ENCODE measurements at places on chromosomes 3 and 15. TPM values are rescaled to one million over a fixed set of nuclear protein-coding genes. Genes with fewer than 3 reads are reported as not detected.

GRCh38 chr3:139827833-139828232 is 107.2 kb upstream of the CLSTN2 start:
- DNase-seq, result no peak

GRCh38 chr3:41198046-41198445 is 1.3 kb upstream of the CTNNB1 start:
- no peak for DNase-seq

DNA sequence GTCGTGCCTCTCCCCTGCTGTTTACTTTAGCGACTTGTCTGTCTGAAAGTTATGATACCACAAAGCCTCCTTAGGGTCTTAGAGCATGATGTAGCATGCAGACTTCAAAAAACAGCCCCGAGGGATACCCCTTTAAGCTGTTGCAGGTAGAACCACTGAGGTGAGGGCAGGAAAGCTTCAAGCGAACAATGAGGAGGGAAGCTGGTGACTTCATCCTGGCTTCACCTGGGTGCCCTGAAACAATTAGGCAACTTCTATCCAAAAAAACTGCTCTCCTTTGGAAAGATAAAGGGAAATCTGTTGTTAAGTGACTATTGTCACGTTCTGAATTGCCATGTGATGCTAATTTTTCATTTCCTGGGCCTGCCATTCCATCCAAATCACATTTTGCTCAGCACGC is 231.6 kb downstream of the SOX2 start:
- DNase-seq, result no peak

DNA sequence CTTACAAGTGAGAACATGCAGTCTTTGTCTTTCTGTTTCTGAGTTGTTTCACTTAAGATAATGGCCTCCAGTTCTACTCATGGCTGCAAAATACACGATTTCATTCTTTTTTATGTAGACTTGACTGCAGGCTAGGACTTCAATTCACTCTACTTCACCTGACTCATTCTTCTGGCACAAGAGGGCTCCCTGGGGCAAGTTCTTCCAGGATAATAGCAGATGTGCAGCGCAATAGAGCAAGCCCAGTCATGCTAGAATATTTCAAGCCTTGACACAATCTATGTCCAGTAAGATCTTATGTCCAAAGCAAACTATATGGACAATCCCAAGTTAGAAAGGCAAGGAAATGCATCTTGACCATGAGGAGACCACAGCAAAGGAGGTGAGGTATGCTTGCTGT is 211.7 kb upstream of the GADL1 start:
- peak; percentile 16 for DNase-seq

- no peak for DNase-seq
Observed at GRCh38 chr15:58506783-58507668, 75.2 kb downstream of the LIPC start.

DNA sequence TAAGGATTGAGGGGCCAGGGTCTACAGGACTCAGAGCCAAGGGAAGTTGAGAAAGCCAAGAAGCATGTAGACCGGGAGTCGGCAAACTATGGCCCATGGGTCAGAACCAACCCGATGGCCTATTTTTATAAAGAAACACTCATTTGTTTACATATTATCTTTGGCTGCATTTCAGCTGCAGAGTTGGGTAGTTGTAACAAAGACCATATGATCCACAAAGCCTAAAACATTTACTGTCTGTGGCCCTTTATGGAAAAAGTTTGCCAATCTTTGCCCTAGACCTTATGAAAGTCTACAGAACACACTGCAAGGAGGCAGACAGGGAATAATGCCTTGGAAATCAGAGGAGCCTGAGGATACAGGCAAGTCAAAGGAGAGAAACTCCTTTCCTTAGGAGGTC is 63.2 kb upstream of the MNS1 start:
- no peak for DNase-seq

DNA sequence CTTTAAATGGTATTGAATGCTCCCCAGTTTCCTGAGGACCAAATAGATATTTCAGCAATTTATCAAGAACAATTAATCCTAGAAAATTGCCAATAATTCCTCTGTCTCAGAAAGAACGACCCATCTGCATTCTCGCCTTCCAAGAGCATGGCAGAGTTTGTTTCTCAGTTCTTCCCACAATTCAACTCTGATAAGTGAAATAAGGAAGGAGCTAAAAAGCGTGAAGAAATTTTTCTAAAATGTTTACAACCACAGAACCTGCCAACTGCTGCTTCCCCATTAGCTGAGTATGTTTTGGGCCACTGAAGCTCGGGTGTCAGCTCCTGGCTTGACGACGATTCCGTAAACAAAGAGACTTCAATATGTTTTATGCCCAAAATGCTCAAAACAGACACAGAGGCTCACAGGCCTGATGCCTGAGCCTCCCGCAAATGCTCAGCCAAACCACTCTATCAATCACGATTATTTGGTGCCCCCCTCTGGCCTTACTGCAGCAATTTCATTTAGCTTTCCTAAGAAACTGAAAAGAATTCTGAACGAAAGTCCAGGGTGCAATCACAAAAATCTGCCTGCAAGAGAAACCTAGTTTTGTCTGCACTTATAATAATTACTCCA is 259.2 kb upstream of the CCDC54 start:
- DNase-seq, result peak; percentile 43

DNA sequence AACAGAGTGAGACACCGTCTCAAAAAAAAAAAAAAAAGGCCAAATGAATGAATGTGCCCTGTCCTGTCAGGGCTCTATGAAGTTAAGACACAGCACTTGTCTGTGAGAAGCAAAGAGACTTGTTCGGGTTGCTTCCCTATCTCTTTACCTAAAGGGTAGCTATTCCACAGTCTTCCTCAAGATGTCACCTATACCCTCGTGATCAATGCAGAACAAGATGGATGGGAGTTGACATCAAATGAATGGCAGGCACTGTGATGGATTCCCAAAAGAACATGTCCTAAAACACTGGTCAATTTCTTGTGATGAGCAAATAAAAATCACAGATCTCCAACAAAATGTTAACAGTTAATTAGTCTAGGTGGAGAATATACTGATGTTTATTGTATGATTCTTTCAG is 9.5 kb downstream of the TADA3 start:
- no peak for DNase-seq

- no peak for DNase-seq
Observed at GRCh38 chr3:52998771-52999513, 46.9 kb downstream of the SFMBT1 start.

DNA sequence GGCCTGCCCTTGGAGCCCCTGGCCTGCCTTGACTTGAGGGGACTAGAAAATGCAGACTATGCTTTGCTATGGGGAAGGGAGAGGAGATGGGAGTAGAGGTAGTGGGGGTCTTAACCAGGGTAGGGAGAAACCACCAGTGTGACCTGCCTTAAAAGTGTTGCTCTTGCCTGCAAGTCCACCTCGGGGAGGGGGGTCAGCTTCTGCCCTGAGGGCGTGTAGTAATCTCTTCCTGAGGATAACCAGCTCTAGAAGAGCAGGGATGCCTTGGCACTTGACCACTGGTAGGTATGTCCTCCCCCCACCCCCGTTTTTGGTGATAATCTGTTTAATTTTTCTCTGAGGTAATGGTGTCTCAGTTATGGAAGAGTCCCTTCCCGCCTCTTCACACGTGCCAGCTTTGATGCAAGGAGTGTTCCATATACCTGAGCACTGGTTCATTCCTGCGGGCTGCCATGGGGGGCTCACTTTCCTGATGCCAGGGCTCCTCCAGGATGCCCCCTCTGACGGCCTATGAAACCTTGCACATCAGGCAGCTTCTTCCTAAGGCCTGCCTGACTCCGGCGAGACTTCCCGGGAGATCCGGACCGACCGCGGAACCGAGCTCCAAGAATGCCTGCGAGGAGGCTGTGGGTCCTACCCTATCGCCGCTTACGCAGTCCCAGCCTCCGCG is 780 bp upstream of the P4HTM start:
- no peak for DNase-seq

GRCh38 chr3:16906682-16907081 is 21.9 kb downstream of the PLCL2 start:
- no peak for DNase-seq

- DNase-seq, result no peak
Observed at GRCh38 chr3:66227915-66228314, 7.1 kb downstream of the SLC25A26 start.

GRCh38 chr3:183487016-183487415 is 58.6 kb upstream of the MCF2L2 start:
- no peak for DNase-seq

DNA sequence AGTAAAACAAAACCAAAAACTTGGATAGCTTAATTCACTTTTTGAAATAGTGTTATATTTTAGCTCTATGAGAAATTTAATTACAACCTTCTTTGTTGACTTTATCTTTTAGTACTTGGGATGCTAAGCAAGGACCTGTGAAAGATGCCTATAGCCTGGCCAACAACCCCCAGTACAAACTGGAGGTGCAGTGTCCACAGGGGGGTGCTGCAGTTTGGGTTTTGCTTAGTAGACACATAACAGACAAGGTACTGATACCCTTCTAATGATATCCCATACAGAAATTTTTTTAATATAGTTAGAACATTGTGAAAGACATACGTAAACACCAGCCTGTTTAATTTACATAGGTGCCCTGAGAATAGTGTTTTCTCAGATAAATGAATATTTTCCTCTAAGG is 35.3 kb downstream of the CAPN7 start:
- DNase-seq, result no peak

- DNase-seq, result no peak
Observed at GRCh38 chr15:38610748-38611147, 46.1 kb upstream of the RASGRP1 start.

GRCh38 chr3:119819806-119820205 is 37.9 kb downstream of the NR1I2 start:
- no peak for DNase-seq

GRCh38 chr3:111541391-111541790 is 606 bp upstream of the CD96 start:
- no peak for DNase-seq

- no peak for DNase-seq
Observed at GRCh38 chr3:78834910-78835309, 932.9 kb downstream of the ROBO1 start.

DNA sequence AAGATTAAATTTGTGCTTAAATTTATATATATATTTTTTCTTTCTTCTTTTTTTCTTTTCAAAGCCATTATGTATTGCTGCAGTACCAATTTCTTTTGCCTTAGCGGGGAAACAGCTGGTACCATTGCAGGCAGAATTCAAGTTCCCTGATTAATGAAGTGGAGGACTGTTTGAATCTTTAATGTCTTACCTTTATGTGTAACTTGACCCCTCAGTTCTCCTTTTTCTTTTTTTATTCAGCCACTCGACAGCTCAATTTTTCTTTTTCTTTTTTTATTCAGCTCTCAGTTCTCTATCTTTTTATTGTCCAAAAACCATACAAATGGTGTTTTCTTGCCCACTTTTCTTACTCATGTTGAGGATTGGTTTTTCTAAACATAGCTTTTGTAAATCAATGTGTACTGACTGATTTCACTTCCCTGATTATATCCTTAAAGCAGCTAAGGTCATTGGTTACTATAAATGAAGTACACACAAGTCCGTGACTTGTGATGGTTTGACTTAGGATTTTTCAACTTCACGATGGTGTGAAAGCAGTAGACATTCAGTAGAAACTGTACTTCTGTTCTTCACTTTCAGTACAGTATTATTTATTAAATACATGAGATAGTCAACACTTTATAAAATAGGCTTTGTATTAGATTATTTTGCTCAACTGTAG is 22.8 kb downstream of the ATP2C1 start:
- DNase-seq, result no peak

DNA sequence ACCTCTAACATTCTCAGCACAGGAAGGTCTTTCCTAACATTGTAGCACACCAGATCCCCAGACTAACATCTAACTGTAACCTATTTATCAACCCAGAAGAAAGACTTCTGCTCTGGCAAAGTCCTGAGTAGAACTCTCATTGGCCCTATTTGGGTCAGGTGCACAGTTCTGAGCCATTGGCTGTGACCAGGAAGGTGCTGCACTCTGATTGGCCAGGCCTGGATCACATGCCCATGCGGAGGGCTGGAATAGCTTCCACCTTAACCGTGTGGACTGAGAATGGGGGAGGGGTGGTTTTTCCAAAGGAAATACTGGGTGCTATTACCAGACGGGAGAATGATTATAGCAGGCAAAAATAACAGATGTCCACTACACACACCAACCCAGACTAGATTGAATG is 11.5 kb downstream of the FEZF2 start:
- no peak for DNase-seq

DNA sequence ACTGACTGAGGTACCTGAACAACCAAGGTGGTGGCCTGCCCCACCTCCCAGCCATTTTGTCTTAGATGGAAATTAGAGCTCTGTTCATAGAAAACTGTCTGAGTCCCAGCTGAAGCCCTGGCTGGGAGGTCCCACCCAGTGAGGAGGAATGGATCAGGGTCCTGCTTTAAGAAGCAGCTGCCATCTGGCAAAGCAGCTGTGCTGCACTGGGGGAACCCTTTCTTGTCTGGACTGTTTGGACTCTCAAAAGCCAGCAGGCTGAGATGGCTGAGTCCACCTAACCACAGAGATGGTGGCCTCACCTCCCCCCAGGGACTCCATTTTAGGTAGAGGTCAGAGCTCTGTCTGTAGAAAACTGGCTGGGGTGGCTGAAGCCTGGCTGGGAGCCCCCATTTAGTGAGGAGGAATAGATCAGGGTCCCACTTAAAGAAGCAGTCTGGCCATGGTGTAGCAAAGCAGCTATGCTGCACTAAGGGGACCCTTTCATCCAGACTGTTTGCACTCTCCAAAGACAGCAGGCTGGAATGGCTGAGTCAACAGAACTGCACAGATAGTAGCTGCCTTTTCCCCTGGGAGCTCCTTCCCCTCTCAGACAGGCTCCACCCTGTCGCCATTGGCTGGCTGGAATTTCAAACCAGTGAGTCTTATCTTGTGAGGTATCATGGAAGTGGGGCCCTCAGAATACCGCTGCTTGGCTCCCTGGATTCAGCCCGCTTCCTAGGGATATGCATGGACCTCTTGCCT is 116.9 kb downstream of the EPHA6 start:
- DNase-seq, result no peak

DNA sequence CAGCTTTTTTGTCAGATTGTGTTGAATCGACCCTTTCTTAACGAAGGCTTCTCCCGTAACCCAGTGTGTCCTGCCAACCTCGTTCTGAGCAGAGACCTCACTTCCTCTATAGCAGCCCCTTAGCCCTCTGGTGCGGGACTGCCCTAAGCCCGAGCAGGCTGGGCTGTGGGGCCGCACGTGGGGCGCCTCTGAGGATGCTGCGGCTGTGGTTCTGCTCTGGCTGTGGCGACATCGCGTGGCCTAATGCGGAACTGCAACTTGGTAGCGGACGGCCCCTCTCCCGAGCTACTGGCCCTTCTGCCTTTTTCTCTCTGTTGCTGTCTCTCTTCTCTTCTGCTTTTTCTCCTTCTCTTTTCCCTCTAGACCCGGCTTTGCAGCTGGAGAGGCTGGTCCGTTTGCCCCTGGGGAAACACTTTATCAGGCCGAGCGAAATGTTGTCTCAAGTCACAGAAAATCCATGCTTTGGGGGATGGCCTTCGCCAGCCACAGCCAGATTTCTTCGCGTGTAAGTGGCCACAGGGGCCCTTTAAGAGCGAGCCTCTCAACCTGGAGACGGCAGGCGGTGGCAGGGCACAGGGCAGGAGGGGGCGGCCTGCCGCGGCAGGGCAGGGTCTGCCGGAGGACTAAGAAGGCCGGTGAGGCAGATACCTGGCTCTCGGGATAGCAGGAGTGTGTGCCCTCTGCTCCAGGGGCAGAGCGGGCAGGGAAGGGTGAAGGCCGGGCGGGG is 19.4 kb upstream of the KIF23 start:
- DNase-seq, result no peak

- peak; percentile 84 for DNase-seq
Observed at GRCh38 chr3:11643605-11644087, at the start of gene VGLL4. Gene VGLL4 (minus strand): TSS chr3:11643915. CDS start chr3:11643518, 397 bp downstream.

MESP1 gene
- 0.30 TPM for polyA plus RNA-seq

NANOGP8 gene
- polyA plus RNA-seq, result 0.15 TPM

ACAN gene
- 0.20 TPM for polyA plus RNA-seq

RAD18 gene
- 6.7 TPM for polyA plus RNA-seq

ACTRT3 gene
- polyA plus RNA-seq, result 2.5 TPM

ZDHHC23 gene
- polyA plus RNA-seq, result 0.58 TPM

C3orf70 gene
- polyA plus RNA-seq, result 0.79 TPM

Measured in AG04450 (cell line).